Adipocyte (in vitro differentiated cells): ENCODE measurements at places on chromosomes 11 and 22.

GRCh38 chr11:18720808-18721560 lies 5.0 kb downstream of the IGSF22 start:
- peak; percentile 90 for DNase-seq

GRCh38 chr11:129589190-129589860 lies 213.7 kb downstream of the BARX2 start:
- no peak for DNase-seq

- DNase-seq: peak; percentile 94
These were observed 37.6 kb downstream of the RAB30 start for GRCh38 chr11:83033972-83034672.

GRCh38 chr22:47107431-47107830 lies 345.0 kb downstream of the TBC1D22A start:
- DNase-seq: peak; percentile 71

DNA sequence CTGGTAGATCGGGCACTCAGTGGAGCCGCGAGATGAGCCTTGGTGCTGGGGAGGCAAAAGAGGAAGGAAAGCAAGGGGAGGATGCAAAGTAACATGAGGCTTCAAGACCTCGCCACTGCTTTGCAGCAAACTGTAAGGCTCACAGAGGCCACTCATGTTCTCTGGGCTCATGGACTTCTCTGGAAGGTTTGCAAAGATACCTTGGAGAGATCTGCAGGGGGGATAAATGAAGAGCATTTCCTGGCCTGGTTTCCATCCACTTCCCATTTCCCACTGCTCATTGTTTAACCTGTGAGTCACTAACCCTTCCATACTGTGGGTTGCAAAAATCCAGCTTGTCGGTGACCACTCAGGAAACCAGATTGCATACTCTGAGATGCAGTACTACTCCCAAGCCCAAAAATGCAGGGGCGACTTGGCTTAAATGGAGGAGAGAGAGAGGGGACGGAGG lies 38.5 kb downstream of the OSBP2 start:
- DNase-seq: no peak

DNA sequence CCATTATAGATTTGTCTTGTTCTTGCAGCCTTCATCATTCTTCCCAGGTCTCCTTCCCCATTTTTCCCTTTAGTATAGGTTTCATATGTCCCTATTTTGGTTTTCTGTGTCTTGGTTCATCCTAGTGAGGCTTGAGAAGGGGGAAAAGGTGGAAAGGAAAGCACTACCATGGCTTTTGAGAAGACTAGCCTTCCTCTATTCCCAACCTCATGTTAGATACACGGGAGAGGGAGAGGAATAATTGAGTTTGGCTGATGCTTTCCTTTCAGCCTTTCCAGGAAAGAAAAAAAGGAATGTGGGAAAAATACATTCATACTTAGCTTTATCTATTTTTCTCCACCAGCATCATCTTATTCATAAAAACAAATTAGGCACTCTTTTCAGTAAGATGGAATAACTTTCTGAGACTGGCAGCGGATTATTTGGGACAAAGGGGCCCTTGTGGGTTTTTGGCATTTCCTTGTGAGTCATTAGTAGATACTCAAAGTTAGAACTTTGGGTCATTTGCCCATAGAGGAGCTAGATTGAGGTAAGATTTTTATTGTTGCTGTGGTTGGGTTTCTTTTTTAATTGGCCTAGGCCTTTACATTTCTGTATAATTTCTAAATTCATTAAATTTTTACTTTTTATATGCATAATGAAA lies 23.8 kb downstream of the CAPRIN1 start:
- DNase-seq: peak; percentile 79

- DNase-seq: peak; percentile 66
These were observed at the start of gene CHRM4 for GRCh38 chr11:46391578-46392420. Gene CHRM4, minus strand, starts transcription at chr11:46391776. Its CDS starts 5,219 bp downstream, at chr11:46386557.

DNA sequence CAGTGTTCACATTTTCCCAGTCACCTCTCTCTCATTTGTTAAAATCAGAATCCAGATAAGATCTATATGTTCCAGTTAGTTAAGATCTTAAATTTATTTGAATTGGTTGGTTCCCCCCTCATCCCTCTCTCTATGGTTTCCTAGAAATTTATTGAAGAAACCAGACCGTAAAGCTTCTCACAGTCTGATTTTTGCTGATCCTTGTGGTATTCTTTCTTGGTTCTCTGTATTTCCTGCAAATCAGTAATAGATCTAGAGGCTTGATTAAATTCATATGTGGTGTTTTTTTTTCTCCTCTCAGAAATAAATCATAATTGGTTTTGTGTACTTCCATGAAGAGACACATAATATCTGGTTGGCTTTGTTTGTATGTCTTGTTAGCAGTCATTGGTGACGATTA lies 147.5 kb downstream of the TMEM135 start:
- DNase-seq: no peak

GRCh38 chr11:18575361-18575760 lies 13.2 kb downstream of the UEVLD start:
- DNase-seq: no peak

GRCh38 chr11:97702951-97703350 lies 1313.1 kb downstream of the JRKL start:
- no peak for DNase-seq

DNA sequence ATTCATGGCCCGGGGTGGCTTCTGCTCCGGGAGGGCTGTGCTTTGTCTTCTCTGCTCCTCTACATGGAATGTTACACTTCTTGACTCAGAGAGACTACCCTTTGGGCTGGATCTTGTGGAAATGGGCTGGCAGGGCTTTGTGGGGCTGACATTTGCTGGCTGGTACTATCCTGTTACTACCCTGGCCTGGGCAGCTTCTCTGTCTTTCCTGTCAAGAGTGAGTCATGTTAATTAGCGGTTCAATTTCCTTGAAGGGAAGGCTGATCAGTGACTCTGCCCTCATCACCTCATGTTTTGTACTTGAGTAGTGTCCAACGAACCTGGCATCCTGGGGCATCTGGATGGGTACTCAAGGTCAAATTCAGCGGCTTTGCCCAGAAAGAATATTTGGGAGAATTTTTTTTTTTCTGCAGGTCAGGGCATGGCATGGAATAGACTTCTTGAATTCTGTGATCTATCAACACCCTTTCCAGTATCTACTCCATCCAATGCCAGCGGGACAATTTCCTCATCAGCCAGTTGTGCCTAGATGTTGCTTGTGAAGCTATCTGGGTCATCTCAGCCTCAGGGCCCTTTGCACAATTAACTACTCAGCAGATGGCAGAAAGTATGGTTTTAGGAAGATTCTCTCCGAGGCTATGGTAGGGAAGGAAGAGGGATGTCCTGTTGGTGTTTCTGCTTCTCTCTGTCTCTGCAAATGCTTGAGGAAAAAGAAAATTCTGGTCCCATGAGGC lies 140.5 kb upstream of the PLET1 start:
- DNase-seq: peak; percentile 3
